ENCODE measurements at places on chromosomes 7 and 10.

GRCh38 chr7:142833174-142834048 is 21.5 kb upstream of the EPHB6 start:
- DNase-seq: no peak

DNA sequence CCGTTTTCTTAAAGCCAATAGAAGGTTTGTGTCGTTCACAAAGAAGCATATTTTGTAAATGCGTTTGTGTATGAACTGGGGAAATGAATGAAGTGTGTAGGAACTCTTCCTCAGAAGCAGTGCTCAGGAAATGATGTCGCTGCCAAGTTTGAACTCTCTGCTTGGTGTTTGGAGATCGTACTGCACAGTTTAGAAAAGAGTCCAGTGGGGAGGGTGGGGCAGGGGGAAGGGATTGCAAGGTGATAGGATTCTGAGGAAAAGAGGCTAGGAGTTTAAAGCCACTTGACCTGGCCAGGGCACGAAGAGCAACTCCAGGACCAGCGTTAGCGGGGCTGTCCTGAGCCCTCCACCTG is 122.2 kb downstream of the CUBN start:
- DNase-seq: no peak

DNA sequence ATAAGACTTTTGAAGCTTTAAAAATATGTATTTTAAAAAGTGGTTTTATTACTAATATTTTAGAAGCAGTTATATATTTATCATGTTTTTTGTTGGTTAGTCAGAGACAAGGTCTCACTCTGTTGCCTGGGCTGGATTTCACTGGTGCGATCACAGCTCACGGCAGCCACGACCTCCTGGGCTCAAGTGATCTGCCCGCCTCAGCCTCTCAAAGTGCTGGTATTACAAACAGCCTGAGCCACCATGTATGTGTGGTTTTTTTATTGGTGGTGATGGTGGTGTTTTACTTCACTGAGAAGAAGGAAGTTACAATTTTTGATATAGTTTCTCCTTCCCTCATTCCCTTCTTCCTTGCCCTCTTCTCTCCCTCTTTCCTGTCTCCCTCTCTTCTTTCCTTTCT is 13.4 kb downstream of the NHLRC2 start:
- DNase-seq: no peak

- no peak for DNase-seq
These were observed 9.1 kb upstream of the MTPAP start for GRCh38 chr10:30358206-30358605.
